ENCODE measurements at places on chromosomes 3 and 15. TPM values are rescaled to one million over a fixed set of nuclear protein-coding genes. Genes with fewer than 3 reads are reported as not detected.

RETNLB gene
- total RNA-seq: not detected

TMEM158 gene
- total RNA-seq: 15.2 TPM

PTH1R gene
- total RNA-seq: 1.8 TPM

CHDH gene
- total RNA-seq: 1.7 TPM

TXNRD3 gene
- 5.9 TPM for total RNA-seq

OR5K2 gene
- total RNA-seq: not detected

PROK2 gene
- total RNA-seq: not detected

HCN4 gene
- 0.38 TPM for total RNA-seq

GPR149 gene
- total RNA-seq: not detected

LXN gene
- total RNA-seq: 53.5 TPM

ZSCAN2 gene
- 14.5 TPM for total RNA-seq

BRPF1 gene
- total RNA-seq: 17.6 TPM

IMPG2 gene
- not detected for total RNA-seq

GOLGA8T gene
- 0.80 TPM for total RNA-seq

CXCR6 gene
- total RNA-seq: not detected

DGKG gene
- total RNA-seq: 8.1 TPM

PYGO1 gene
- 7.6 TPM for total RNA-seq

EFCAB12 gene
- total RNA-seq: 0.95 TPM

FGF12 gene
- 0.81 TPM for total RNA-seq

CADM2 gene
- 0.11 TPM for total RNA-seq

IL5RA gene
- not detected for total RNA-seq

MUSTN1 gene
- 0.28 TPM for total RNA-seq

GPR27 gene
- 3.1 TPM for total RNA-seq

STRIT1 gene
- total RNA-seq: not detected

CLDN18 gene
- not detected for total RNA-seq

LRRIQ4 gene
- total RNA-seq: not detected

GHSR gene
- total RNA-seq: not detected

SPINT1 gene
- 0.91 TPM for total RNA-seq

MYRIP gene
- not detected for total RNA-seq

SLC15A2 gene
- 0.10 TPM for total RNA-seq

PRICKLE2 gene
- total RNA-seq: 2.8 TPM

SLC6A11 gene
- total RNA-seq: 0.03 TPM

MGLL gene
- total RNA-seq: 65.4 TPM

SI gene
- total RNA-seq: not detected

THBS1 gene
- 61.3 TPM for total RNA-seq

ALDH1A3 gene
- 15.1 TPM for total RNA-seq

FRMD4B gene
- 1.4 TPM for total RNA-seq

AGTR1 gene
- 0.72 TPM for total RNA-seq

KPNA4 gene
- 28.9 TPM for total RNA-seq

STAC gene
- total RNA-seq: 2.3 TPM

FBXW12 gene
- total RNA-seq: not detected

CHST2 gene
- 0.48 TPM for total RNA-seq

TPRG1 gene
- total RNA-seq: 0.14 TPM

CHRNB4 gene
- 1.6 TPM for total RNA-seq

SLC28A1 gene
- total RNA-seq: not detected

MAP1A gene
- 0.57 TPM for total RNA-seq

TMEM212 gene
- total RNA-seq: not detected

All from A549 treated with Mapracorat at 1 μM for 4 hours (cell line).